Activated CD4-positive, alpha-beta T cell treated with anti-CD3 and anti-CD28 coated beads for 4 hours (primary cell): ENCODE measurements at places on chromosomes 4 and X.

- no peak for DNase-seq
These were observed 13.3 kb downstream of the VEGFC start for GRCh38 chr4:176779421-176779820.

GRCh38 chrX:129780441-129781105, 824 bp downstream of the SASH3 start:
- no peak for DNase-seq

- no peak for DNase-seq
These were observed 1.7 kb upstream of the GTPBP6 start for GRCh38 chrX:320126-320783.

DNA sequence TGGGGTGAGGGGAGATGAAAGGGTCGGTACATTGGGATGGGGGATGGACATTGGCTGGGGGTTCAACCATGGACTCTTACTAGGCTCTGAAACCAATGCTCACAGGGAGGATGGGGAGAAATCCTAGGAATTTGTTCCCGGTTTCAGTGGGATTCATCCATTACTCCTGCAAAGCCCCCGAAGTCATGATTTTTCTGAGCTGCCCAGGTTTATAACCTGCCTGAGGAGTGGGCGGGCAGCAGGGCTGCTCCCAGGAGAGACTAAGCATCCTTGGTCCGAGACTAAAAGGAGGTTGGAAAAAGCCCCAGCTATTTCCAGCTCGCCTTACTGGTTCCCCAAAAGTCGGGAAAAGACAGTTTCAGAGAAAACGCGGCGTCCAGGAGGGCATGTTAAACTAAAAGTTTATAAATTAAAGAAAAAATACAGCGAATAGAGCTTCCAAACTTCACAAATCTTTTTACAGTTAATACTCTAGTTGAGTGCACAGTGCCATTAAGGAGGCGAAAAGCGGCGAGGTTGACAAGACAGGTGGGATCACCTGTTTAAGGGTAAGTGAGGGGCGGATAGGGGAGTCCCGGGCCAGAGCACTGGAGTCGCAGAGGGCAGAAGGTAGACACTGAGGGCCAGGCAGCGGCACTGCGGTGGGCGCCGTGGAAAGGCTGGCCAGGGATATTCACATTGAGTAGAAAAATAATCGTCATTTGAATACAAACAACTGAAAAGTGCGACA, 3.7 kb downstream of the NKX3-2 start:
- no peak for DNase-seq

DNA sequence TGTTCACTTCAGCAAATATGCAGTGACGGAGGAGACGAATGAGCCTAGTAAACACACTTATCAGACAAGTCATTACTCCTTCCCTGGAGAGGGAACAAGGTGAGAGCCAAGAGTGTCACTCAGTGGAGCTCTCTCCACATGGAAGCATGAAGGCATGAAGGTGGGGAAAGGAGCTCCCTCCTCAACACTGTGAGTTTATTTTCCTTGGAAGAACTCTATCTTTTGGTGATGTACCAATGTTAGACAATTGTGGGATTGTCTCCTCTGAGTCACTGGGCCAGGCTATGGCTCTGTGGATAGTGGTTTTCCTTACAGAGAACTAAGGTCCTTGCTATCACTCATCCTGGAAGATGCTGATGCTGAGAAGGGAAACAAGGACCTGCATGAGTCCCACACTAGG, 200.2 kb downstream of the CPEB2 start:
- no peak for DNase-seq
